Posterior vena cava (tissue), 2 donors: ENCODE measurements at places on chromosomes 7 and 10.

DNA sequence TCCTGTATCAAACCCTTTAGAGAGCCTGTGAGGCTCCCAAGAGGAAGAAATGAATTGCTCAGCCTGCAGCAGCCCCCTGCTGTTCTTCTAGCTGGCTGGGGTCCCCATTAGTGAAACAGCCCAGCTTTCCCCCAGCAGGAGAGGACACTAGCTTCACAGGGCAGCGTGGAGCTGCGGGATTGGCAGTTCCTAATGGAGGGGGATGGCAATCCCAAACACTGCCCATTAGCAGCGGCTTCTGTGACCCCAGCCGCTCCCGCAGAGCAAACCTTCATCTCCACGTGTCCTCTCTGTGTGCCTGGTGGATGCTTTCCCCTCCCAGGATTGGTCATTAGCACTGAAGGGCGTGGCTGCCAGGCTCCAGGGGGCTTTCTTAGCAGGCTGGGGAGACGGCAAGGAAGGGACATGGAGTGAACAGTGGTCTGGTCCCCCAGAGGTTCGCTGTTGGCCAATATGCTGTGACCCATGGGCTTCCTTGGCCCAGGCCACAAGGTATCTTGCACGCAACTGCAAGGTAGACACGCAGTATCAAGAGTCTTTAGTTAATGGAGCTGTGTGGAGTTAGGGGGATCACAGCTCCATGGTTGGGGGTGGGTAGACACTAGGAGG is 322.5 kb upstream of the ZMIZ1 start:
- DNase-seq, result no peak

DNA sequence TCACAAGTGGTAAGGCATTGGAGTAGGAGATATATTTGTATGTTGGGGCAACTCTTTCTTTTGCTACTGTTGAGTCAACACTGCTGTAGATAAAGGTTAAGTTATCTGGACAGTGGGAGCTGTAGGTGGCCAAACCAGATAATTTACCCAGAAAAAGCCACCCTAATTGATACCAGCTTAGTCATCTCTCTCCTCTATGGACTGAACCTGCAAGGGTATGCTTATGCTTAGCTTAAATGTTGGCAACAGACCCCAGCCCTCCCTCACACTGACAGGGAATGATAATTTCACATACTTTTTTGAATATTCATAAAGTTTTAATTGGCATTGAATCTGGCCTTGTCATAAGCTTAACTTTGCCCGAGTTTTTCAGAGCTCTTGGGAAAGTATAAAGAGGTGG is 66.3 kb downstream of the CREB5 start:
- no peak for DNase-seq

- DNase-seq, result no peak
These were observed 397.8 kb upstream of the NRP1 start for GRCh38 chr10:33732161-33732680.

GRCh38 chr10:43125274-43125845 is 12.9 kb upstream of the CSGALNACT2 start:
- no peak for DNase-seq
